Kasumi-1 (cell line): ENCODE measurements at places on chromosomes 1 and 21.

GRCh38 chr21:28745131-28746016 is 247.3 kb downstream of the LTN1 start:
- peak; percentile 91 for DNase-seq

DNA sequence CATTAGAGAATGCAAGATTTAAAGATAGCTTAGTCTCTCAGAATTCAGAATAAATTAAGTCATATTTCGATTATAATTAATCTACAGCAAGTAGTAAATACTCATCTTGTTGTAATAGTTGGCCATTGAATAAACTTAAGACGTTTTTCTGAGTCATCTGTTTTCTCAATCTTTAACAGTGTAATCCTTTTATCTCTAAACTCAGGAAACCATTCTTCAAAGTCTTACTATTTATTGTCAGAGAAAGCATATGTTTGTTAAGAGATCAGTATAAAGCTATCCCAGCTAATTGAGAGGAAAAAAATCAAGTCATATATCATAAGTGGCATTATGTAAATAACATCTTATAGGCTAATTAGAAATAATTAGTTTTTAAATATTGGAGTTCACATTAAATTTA is 201.2 kb upstream of the ADAMTS5 start:
- no peak for DNase-seq

DNA sequence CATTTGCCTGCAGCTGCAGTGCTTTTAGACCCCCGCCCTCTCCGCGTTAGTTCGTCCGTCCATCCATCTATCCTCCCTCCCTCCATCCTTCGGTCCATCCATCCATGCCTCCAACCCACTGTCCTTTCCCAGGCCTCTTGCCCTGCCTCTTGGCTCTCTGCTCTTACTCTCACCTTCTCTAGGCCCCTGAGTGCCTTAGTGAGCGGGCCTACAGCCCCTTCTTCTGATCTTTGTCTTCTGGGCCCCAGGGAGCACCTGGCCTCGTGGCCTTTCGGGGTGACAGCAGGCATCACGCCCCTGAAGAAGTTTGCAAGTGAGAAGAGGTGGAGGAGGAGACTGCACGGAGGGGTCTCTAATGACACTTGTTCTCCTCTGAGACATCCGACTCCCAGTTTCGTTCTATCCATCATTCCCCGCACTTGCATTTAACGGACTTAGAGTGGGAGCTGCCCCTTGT is 842 bp downstream of the ATXN7L2 start:
- DNase-seq: no peak

- no peak for DNase-seq
Observed at GRCh38 chr1:229434005-229434640, at the start of gene ACTA1. TSS of gene ACTA1 (minus strand) at chr1:229434094. CDS start at chr1:229433115, 979 bp downstream.

- DNase-seq: no peak
Observed at GRCh38 chr1:56081173-56081572, 498.2 kb downstream of the PLPP3 start.

- DNase-seq: no peak
Observed at GRCh38 chr1:70910013-70910412, 137.6 kb downstream of the PTGER3 start.

GRCh38 chr1:238401144-238401543 is 510.4 kb upstream of the ZP4 start:
- DNase-seq: no peak

- no peak for DNase-seq
Observed at GRCh38 chr1:201250326-201251011, 32.8 kb upstream of the PKP1 start.

DNA sequence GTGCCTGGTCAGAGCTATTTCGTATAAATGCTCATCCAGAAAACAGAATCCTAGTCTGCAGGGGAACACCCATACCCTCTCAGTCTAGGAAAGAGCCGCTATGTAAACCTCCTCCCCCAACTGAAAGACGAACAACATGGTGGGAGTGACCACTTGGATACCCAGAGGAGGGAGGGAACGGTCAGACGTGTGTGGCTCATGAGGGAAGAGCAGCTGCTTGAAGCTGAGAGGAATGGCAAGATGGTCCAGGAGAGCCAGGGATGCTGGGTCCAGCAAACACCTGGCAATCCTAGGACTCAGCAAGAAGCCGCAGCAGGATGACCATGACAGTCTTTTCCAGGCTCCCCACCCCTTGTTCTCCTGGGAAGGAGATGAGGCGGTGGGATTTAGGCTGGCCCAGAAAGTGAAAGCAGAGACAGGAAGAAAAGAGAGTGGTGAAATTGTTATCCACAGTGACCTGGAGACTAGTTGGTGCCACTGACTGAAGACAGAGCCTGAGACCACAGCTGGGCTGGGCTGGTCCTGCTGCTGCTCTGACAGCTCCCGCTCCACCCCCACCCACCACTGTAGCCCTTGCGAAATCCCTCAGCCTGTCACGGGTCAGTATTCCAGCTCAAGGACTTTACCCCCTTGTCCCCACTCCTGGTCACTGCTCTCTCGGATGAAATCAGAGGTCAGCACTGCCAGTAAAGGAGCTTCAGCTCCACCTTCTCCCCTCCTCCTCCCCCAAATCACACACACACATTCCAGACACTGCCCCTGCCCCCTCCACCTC is 3.6 kb downstream of the CERS2 start:
- DNase-seq: no peak

- peak; percentile 94 for DNase-seq
Observed at GRCh38 chr1:84159533-84160240, 15.6 kb downstream of the PRKACB start.

- no peak for DNase-seq
Observed at GRCh38 chr1:63004868-63005267, 220.9 kb downstream of the ATG4C start.

DNA sequence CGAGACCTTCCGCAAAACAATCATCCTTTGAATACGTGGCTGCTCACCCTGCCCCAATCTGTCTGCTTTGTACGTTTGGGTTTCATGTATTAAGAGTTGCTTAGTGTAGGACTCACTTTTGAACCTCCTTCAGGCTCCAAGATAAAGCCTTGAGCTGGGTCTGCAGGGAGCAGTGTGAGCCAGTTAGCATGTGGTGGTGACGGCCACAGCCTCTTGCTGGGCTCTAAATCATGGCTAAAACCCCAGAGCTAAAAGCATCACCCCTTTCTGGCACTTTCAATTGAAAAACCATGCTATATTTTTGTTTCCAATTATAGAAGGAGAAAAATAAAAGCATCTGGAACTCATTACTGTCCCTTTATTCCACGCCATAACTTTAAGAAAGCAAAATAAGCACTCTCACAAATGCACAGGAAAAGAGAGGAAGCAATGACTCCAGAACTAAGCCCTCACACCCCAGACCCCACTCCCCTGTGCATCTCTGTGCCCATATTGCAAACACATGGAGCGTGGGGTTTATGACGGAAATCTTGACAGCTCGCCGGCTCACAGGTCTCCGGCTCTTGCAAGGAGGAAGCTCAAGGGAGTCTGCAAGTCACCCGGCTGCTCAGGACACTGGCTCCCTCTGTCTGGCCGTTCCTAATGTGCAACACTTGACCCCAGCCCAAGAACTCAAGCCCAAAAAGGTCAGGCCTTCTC is 135.5 kb downstream of the MIS18A start:
- no peak for DNase-seq

DNA sequence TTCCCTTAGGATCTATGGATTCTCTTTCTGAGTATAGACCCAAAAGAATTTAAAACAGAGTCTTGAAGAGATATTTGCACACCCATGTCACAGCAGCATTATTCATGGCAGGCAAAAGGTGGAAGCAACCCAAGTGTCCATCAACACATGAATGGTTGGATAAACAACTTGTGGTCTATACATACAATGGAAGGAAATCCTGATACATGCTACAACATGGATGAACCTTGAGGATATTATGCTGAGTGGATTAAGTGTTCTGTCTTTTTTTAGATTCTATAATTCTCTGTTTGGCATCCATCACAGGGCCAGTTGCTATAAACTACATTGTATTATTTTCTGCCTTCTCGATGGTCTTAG is 39.8 kb downstream of the PTPN14 start:
- no peak for DNase-seq

DNA sequence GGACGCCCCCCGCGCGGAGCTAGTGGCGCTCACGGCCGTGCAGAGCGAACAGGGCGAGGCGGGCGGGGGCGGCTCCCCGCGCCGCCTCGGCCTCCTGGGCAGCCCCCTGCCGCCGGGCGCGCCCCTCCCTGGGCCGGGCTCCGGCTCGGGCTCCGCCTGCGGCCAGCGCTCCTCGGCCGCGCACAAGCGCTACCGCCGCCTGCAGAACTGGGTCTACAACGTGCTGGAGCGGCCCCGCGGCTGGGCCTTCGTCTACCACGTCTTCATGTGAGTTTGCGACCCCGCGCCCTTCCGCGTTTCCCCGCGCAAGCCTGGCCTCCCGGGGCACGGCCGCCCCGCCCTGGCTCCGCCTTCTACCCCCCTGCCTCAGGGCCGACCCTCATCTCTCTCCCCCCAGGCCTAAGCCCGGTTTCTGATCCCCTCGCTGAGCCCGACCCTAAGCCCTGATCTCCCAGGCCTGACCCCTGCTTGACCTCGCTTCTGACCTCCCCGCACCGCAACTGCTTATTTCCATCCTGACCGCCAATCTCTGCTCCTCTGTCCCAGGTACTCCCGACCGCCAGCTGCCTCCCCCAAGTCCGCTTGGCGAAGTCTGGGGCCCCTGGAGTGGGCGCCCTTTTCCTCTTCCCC is 669 bp downstream of the KCNQ4 start:
- no peak for DNase-seq

DNA sequence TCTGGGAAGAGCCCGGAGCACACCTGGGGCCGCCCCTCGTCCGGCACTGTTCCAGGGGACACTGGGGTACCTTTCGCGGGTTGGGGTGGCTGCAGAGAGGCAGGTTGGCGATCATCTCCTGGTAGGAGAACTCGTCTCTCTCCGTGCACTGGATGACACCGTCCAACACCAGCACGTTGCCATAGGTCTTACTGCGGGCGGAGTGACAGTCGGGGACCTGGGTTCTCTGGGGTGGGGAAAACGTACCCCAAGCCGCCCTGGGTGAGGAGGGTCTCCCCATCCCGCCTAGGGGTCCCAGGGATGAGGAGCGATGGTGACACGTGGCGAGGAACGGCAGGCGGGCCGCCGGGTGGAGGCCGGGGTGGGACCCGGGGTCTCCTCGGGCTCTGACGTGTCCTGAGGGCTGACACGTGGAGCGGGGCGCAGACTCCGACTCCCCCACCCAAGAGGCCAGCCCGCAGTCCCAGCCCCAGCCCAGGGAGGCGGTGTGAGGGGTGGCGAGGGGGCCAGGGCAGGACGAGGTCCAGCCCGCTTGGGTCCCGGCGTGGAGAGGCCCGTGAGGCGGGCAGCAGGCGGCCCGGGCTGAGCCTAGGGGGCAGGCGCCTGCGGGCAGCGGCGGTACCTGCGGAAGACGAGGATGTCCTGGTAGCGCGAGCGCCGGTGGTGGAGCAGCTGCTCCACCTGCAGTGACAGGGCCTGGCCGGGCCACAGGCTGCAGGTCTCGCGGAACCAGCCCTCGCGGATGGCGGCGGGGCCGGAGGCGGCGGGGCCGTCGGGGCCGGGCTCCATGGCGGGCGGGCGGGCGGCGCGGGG is 457 bp downstream of the SRM start:
- DNase-seq: no peak

GRCh38 chr1:184637664-184638240 is 116.9 kb downstream of the EDEM3 start:
- no peak for DNase-seq

DNA sequence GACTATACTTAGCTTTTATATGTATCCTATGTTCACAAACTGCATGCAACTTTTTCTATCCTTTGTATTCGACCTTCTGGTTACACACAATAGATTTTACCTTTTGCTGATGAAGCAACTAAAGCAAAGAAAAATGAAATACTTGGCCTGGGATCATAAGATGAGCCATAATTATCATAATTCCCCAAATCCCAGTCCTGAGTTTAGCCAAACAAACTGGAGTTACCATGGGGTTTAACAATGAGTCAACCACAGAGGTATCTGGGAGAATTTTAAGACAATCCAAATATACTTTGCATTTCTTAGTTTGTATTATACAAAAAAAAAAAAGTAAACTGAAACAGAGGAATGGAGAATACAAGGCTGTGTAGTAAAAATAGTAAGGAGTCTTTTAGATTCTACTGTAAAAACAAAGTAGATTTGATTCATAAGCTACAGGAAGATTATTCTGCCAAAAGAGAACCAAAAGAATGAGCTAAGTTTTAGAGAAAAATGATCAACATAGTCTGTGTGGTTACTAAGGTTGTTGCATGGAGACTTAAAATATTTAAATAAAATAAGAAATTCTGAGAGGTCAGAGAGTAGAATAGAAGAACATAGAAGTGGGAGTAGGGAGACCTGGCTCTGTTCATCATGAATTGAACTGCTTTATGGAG is 60.4 kb upstream of the GORAB start:
- DNase-seq: no peak

- DNase-seq: peak; percentile 50
Observed at GRCh38 chr1:9890224-9890731, 19.8 kb downstream of the CTNNBIP1 start.

DNA sequence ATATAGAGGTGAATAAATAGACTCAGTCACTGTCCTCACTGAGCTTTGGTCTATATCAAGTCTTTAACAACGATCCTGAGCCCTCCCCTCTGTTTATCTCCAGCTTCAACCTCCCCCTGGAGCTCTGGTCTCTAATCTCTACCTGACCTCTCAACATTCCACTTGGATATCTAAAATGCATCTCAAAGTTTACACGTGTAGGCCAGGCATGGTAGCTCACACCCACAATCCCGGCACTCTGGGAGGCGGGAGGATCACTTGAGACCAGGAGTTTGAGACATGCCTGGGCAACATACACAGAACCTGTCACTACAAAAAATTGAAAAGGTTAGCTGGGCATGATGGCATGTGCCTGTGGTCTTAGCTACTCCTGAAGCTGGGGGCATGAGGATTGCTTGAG is 53.4 kb downstream of the GADD45A start:
- no peak for DNase-seq

- no peak for DNase-seq
Observed at GRCh38 chr1:85379203-85380136, 85.5 kb downstream of the DDAH1 start.

DNA sequence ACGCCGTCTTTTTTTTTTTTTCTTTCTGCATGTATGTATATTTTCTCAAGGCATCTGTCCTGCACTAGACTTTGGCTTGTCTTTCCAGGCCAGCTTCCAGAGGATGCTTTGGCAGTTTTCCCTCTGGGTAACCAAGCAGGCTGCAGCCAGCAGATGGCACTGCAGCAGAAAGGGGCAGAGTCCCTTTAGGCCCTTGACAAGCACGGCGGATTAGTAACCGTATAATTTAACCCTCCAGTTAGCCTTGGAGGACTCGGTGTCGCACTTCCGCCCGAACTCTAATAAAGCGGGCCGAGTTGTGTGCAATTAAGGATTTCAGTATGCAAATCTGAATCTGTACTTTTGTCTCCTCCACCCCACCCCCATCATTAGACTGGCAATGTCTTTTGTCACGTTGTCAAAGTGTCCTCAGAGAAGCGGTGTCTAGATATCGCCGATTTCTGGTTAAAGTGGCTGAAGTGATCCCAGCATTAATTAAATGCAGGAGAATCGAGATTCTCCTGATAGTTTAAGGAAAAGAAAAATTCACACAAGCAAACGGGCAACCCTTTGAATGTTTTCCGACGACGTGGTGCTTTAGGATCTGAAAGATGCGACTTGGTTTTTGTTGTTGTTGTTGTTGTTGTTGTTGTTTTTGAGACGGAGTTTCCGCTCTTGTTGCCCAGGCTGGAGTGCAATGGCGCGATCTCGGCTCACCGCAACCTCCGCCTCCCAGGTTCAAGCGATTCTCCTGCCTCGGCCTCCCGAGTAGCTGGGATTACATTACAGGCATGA is 1.1 kb upstream of the TMEM167B start:
- peak; percentile 57 for DNase-seq

- DNase-seq: peak; percentile 3
Observed at GRCh38 chr1:9721606-9722377, 70.3 kb downstream of the PIK3CD start.
